Kidney (tissue), 22 donors: ENCODE measurements at places on chromosomes 4 and X. TPM values are rescaled to one million over a fixed set of nuclear protein-coding genes. Genes with fewer than 3 reads are reported as not detected.

GRCh38 chr4:16315456-16315855 is 89.2 kb upstream of the TAPT1 start:
- no peak for DNase-seq

DNA sequence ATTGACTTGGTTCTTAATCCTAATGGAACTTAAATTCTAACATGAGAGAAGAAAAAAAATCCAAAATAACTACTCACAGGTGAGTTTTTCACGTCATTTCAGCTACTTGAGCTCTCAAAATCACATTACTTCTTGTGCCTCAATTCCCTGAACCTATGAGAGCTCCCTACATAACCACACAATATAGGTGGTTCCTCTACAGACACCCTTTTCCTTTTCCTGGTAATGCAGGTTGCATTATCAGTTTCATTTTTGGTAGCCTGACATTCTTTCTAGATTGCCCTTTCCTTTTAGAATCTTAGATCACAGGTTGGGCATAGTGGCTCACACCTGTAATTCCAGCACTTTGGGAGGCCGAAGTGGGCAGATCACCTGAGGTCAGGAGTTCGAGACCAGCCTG is 4.3 kb downstream of the GPR34 start:
- no peak for DNase-seq

The MRFAP1 gene
- total RNA-seq = 264 TPM

The CXXC4 gene
- 0.63 TPM for total RNA-seq

The PHOX2B gene
- not detected for total RNA-seq

The OTC gene
- not detected for total RNA-seq
